HuH-7.5 (cell line): ENCODE measurements at places on chromosomes 2 and 18.

- DNase-seq: no peak
Measured at GRCh38 chr2:70181363-70181956, 9.4 kb downstream of the C2orf42 start.

DNA sequence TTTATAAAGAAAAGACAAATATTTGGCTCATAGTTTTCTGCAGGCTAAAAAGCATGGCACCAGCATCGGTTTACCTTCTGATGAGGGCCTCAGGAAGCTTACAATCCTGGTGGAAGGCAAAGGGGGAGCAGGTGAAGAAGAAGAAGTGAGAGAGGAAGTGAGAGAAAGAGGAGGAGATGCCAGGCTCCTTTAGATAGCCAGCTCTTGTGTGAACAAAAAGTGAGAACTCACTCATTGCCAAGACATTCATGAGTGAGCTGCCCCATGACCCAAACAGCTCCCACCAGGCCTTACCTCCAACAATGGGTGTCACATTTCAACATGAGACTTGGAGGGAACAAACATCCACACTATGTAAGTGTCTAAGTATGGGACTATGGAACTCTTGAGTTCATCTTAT lies 14.3 kb downstream of the CCDC150 start:
- no peak for DNase-seq

GRCh38 chr2:164975891-164976290 lies 20.6 kb upstream of the SLC38A11 start:
- no peak for DNase-seq

- no peak for DNase-seq
Measured at GRCh38 chr2:37669446-37669845, 2.0 kb downstream of the CDC42EP3 start.

GRCh38 chr2:191171708-191172355 lies 21.0 kb upstream of the STAT4 start:
- no peak for DNase-seq

DNA sequence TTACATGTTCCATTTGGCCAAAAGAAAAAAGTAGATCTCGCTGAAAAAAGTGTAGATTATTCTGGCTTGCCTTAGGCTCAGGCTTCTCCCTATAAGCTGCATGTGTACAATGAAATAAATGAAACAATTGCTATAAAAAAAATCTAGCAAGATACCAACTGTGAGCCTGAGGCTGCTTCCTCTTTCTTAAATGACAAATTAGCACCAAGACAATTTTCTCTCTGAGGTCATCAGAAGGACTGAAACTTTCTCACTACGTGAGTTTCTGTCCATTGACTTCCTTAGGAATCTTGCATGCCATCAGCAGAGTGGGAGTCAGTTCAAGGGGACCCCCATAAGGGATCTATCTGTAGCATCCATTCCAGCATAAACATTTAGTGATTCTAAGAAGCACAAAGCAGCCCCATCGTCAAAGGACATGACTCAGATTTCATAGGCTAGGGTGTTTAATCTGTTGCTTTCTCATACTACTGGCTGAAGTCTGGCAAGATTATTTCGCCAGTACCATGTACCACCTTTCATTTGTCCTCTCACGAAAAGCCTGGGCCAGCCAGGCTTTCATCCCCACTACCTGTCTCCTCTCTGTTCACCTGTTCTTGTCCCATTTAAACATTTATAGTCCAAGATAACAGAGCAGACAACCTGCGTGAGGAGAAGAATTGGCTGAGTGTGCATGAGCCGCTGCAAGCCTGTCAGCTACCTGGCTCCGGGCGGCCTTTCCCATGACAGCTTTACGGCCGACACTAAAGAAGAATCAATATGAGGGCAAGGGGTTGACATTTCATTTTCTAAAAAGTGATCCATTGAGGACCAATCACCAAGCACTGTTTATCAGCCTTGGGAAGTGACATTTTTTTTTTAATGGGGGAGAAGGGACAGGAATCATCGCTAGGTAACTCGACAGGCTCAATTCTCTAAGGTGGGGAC lies 120.0 kb downstream of the EPHA4 start:
- DNase-seq: no peak

DNA sequence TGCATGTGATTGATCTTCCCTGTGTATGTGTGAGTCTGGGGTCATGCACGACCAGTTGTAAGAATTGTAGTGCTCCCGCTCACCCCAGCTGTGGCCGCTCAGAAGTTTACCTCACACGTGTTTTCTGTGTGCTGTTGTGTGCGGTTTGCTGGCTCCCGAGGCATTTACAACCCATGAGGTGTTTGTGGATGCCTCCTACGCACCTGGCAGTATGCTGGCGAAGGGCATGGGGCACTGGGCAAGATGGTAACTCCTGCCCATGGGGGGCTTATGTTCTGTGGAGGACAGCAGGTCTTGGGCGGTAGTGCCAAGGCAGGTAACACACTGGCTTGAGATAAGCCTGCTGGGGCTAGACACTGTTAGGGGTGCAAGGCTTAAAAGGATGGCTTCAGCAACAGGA lies 102.6 kb upstream of the HS6ST1 start:
- DNase-seq: no peak

DNA sequence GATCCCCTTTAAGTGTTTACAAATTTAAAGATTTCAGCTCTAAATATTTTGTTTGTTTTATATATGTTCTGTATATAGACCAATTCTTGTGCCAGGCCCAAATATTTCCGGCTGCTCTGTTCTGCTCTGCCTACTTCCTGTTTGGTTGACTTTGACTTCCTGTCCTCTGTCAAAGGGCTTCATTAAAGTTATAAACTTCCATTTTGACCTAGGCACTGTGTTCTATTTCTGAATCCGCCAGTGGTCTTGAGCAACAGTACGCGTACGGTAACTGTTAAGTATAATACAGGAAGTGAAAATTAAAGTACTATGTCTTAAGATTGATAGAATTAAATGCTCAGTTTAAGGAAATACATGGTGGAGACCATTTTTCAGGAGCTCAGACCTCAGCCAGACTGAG lies 13.5 kb upstream of the REL start:
- DNase-seq: no peak

DNA sequence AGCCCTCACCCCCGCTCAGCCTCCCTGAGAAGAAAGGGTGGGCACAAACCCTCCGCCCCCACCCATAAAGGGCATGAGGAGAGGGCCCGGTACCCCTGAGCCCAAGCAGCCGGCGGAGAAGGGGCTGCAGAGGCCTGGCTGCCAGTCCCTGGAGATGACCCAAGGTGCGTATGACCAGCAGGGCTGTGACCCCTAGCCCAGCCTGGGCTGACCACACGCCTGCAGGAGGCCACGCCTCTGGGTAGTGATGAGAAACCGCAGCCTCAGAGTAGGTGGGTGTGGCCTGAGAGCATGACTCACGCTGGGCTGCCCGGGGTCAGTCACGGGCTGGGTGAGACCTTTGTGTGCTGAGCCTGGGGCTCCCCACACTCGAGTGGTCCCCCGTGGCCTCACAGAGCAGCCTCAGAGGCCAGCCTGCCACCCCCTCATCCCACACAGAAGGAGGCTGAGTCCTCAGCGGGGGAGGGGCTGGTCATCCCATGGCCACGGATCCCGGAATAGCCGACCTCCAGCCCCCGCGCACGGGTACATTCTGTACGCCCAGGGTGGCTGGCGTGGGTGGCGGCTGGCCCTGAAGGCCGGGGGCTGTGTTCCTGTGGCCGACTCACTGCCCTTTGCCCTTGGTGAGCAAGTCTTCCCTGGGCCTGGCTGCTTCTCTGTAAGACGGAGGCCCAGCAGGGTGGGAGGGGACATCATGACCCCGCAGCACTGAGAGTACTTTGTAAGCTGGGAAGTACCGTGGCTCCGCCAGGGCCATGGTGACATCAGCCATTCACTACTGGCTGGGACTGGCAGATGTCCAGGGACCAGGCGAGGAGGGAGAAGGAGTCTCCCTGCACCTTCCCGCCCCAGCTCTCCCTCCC lies 110.8 kb upstream of the OTOS start:
- DNase-seq: peak; percentile 75
